Activated CD8-positive, alpha-beta memory T cell treated with anti-CD3 and anti-CD28 coated beads for 24 hours (primary cell): ENCODE measurements at places on chromosomes 6 and 20.

DNA sequence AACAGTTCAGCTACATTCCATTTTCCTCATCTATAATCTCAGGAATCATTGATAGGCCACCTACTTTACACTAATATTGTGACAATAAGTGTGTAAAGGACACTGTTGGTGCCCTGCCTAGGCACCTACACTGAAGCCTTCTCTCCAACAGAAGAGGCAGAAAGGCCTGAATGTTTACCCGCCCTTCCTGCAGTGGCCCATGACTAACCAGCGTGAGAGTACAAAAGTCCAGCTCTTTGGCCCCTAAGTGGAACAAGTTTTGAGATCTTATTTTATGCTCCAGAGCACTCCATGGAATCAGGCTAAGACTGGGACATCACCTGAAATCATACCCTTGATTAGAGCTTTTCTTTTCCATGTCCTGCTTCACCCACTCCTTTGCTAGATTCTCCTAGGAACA is 359.7 kb downstream of the ARHGAP18 start:
- no peak for DNase-seq

GRCh38 chr6:140271759-140272377 is 897.4 kb upstream of the CITED2 start:
- DNase-seq: no peak

DNA sequence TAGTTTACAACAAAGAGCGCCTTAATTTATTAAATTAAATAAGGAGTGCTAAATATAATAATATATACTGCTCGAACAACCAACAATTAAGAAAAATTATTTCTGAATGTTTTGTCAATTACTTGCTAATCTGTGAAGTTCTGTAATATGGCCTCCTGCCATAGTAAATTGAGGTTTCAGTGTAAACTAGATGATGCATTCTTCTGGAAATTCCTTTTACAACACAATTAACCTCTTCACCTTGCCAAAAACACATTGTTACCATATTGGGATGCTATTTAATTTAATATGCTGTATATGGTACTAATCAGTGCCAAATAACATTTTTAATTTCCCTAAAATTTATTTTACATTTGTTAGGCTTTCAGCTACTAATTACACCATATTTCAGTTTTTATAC is 808.4 kb upstream of the CITED2 start:
- DNase-seq: no peak

DNA sequence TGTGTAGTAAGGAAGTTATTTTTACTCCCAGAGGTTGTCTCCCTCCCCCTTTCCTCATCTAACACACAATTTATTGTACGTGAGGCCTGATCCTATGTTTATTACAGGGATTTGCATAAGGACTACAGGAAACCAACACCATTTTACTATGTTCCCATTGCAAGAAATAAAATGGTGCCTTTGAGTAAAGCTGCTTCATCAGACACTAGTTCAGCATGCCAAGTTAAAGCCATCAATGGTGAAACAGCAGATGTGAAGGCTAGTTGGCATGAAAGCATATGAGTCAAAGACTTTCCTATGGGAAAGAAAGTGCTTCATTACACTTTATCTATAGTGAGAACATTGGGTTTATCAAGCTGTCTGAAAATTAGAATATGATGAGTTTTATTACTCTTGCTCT is 543.0 kb downstream of the GRIK2 start:
- DNase-seq: no peak

DNA sequence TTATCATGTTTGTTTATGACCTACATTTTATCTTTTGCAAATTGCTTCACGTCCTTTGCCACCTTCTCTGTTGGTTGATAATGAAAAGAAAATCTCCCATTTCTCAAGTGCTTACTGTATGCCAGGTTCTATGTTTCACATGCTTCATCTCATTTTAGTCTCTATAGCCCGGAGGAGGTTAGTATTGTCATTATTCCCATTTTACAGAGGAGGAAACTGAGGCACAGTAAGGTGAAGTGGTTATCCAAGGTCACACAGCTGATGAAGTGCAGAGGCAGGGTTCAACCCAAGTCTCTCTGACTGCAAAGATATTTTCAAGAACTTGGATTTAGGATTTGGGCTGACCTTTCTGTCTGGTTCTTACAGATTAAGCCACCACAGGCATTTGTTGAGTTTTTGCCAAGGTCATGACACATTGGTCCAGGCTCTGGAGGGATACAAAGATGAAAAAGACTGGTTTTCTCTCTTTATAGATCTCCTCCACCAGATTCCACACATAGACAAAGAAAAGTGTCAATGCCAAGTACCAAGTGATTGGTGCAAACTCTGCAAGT is 20.6 kb downstream of the CNBD2 start:
- no peak for DNase-seq

DNA sequence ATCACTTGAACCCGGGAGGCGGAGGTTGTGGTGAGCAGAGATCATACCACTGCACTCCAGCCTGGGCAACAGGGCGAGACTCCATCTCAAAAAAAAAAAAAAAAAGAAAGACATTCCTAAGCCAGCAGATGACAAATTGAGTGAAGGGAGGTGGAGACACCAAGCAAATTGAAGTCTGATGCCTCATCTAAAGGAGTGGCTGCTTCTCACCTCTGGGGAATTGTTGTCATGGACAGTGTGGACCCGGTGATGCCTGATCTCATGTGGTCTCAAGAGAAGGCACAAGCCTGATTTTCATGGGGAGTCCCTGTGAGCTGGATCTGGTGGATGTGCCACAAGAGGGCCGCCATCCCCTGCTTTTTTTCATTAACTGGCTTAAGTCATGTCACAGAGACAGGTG is 272.0 kb downstream of the ZNF217 start:
- no peak for DNase-seq

DNA sequence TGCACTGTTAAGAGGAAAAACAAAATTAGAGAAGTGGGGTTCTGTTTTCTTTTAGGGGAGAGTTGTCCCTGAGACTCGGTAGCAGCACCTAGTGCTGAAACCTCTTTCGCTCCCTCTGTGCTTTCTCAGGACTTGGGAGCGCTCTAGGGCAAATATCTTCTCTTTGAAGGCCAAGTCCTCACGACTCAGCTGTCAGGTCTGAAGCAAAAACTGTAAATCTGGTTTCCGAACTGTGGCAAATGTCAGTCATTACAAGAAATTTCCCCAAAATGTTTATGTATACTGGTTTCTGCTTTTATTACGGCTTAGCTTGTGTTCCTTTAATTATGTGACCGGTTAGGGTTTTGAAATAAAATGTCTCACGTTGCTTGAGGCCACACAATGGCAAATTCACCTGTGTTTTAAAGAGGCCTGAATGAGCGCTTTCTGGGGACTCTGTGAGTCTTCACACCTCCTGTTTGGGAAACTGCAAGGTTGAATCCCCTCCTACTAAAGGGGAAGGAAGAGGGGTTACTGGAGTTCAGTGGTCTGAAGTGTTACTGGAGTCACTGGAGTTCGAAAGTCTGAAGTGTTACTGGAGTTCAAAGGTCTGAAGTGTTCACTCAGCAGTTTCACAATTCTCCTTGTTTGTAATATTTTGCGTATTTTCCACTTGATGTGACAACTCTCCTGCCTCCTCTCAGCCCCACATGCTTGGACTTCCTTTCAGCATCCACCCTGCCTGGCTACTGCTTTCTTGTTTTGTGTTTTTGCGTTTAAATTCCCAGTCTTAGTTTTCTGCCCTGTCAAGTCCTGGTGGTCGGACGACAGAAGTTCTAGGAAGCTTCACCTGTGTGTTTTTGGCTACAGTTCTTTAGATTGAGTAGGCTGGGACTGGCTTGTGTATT is 1.6 kb downstream of the SMPDL3A start:
- DNase-seq: no peak

DNA sequence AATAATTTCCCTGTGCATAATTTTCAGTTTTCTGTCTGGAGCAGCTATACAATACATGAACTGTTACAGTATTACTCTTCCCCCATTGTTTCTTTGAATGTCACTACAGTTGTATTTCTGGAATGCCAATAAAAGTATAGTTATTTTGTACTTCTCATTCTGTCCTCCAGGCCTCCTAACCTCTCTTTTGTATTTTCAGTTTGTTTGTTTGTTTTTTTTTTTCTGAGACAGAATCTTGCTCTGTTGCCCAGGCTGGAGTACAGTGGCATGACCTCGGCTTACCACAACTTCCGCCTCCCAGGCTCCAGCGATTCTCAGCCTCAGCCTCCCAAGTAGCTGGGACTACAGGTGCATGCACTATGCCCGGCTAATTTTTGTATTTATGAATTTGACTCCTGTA is 16.8 kb upstream of the ARID1B start:
- no peak for DNase-seq

DNA sequence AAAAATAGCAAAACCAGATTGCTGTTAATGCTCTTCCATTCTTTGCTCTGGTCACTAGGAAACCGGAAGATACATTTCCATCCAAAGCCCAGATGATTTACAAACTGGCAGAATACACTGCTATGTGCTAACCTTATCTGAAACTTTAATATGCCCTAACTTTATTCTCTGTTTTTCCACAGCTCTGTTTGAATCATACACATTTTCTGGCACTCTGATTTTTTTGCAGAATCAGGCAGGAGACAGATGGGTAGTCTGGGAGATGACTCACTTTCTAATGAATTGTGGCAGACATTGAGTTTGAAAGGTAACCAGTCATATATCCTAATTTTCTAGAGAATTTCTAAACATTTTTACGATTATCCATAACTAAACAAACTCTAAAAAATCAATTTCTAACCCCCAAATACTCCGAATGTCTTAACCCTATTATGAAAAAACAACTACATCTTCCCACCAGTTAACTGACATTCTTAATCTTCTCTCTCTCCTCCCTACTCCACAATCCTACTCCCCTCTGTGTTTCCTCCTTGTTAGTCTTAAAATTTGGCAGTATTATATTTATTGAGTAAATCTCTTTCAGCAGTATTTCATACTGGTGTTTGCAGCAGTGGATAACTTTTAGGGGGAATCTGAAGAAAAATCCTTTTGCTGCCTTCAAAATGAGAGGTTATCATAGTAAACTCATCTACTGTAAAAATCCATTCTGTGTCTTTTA is 63.5 kb downstream of the MAN1A1 start:
- no peak for DNase-seq

GRCh38 chr6:44078827-44079671 is 48.2 kb downstream of the MRPL14 start:
- peak; percentile 87 for DNase-seq

DNA sequence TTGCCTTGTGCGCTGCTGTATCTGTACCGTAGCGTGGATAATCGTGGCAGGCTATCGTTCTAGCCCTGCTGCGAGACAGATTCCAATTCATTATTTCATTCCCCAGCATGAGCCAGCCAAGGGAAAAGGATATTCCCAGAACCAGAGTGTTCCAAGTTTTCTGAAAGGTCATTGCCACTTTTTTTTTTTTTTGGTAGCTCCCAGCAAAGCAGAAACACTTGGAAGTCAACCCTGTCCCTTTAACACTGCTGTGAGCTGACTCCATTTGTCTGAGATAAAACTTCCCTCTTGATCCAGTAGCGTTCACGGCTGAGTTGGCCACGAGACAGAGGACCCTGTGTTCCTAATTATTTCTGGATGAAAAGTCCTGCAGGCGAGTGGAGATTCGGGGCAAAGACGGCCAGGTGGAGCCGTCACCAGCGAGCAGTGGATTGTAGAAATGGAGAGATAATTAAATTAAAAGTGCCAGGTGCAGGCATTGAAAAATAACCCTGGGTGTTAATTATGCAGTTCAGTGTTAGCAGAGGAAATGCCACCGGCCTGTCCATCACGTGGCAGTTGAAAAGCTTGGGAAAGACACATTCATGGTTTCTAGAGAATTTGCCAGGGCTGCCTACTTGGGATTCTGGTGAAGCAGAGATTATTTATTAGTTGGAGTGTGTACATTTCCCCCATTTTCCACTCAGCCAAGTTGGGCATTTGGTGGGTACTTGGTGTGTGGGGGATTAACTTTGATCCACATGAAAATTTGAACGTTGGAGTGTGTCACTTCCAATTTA is 164.2 kb downstream of the SLC24A3 start:
- DNase-seq: no peak

GRCh38 chr6:145032562-145033145 is 702.7 kb downstream of the EPM2A start:
- DNase-seq: no peak

DNA sequence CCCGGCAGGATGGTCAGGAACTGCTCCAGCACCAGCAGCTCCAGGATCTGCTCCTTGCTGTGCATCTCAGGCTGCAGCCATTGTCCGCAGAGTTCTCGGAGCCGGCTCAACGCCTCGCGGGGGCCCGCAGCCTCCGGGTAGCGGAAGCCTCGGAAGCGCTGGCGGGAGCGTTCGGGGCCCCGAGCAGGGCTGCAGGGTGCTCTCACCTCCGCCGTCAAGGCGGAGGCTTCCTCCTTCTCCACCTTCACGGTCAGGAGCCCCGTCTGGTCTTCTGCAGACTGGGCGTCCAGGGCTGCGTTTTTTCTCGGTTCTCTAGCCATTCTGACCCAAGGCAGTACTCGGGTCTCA is 434 bp downstream of the ZKSCAN4 start:
- DNase-seq: no peak

DNA sequence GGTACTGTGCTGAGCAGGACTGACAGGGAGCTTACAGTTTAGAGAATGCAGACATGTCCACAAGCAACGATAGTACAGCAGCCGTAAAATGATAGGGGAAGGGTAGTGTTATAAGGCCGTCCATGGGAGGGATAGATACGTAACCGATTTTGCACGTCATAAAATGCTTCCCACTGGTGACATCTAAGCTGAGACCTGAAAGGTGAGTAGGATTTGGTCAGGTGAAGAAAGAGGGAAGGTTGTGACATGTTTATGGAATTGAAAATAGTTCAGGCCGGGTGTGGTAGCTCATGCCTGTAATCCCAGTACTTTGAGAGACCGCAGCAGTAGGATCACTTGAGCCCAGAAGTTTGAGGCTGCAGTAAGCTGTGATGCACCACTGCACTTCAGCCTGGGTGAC is 25.6 kb downstream of the SNX9 start:
- DNase-seq: no peak

- DNase-seq: no peak
These were observed 19.4 kb upstream of the TFAP2A start for GRCh38 chr6:10434235-10434634.

DNA sequence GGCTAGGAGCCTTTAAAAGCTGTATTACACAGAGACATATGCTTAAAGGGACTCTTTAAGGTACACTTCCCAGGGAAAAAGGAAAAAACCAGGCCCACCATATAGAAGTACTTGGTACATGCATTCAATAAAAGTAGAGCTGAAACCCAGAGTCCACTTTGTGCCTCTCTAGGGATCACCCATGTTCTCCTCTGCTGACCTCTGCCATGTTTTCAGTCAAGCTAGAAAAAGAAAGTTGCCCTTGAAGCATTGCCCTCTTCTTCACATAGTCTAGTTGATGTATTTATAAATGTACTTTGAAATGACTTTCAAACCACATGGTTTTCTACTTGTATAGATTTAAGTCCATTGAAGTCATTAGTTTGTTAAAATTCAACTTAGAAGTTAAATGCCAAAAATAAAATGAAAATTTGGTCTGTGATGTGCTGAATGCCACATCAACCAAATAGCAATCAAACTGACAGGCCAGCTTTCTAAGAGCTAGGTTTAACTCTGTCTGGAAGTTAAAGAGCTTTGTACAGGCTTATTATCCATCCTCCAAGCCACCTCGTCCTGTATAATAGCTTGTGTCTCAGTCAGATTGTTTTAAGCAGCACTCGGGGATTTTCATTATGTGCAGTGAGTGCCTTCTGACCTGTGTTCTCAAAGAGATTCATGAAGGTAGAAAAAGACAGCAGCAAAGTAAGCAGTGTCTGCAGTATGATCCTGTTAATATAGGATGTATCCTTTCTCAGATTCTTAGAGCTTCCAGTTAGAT is 238.6 kb upstream of the PLN start:
- DNase-seq: no peak

- DNase-seq: peak; percentile 90
These were observed at the start of gene ABRACL for GRCh38 chr6:139028658-139029469. TSS of gene ABRACL (plus strand) at chr6:139028745. CDS start at chr6:139034161, 5,416 bp downstream.

GRCh38 chr20:48782901-48783308 is 44.9 kb downstream of the PREX1 start:
- DNase-seq: no peak
